ENCODE measurements at places on chromosomes 4 and X.

GRCh38 chr4:105637408-105638176 is 70.9 kb downstream of the INTS12 start:
- H3K27me3 ChIP-seq = peaks cover 35% of the 10 kb centered on the region
- no peak overlapping the region for H3K4me3 ChIP-seq
- H3K27ac ChIP-seq = no peak overlapping the region
- H3K36me3 ChIP-seq = peaks cover 6% of the 10 kb centered on the region

DNA sequence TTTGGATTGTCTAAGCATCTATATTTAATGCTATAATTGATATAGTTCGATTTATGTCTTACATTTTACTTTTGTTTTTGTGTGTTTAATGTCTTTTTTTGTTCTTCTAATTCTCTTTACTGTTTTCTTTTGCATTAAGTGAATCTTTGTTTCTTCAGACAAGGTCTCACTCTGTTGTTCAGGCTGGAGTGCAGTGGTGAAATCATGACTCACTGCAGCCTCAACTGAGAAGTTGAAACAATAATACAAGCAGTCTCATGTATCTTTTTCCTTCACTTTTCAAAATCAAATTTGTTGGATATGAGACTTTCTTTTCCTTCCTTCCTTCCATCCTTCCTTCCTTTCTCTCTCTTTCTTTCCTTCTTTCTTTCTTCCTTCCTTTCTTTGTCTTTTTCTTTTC is 1401.6 kb downstream of the ADGRL3 start:
- H3K36me3 ChIP-seq = no peaks in the 10 kb centered on the region
- DNase-seq = no peak
- no peak overlapping the region for H3K4me3 ChIP-seq
- H3K27me3 ChIP-seq = no peaks in the 10 kb centered on the region
- no peaks in the 10 kb centered on the region for H3K4me1 ChIP-seq

- no peak for DNase-seq
- H3K4me3 ChIP-seq = no peak overlapping the region
- no peak overlapping the region for H3K27ac ChIP-seq
- no peaks in the 10 kb centered on the region for H3K27me3 ChIP-seq
- H3K36me3 ChIP-seq = no peaks in the 10 kb centered on the region
- no peaks in the 10 kb centered on the region for H3K4me1 ChIP-seq
These were observed 17.6 kb downstream of the MAGEA8 start for GRCh38 chrX:149898554-149898953.

GRCh38 chr4:25013756-25014661 is 16.7 kb downstream of the LGI2 start:
- H3K36me3 ChIP-seq = no peaks in the 10 kb centered on the region
- no peaks in the 10 kb centered on the region for H3K27me3 ChIP-seq
- H3K4me3 ChIP-seq = no peak overlapping the region
- no peak overlapping the region for H3K27ac ChIP-seq

DNA sequence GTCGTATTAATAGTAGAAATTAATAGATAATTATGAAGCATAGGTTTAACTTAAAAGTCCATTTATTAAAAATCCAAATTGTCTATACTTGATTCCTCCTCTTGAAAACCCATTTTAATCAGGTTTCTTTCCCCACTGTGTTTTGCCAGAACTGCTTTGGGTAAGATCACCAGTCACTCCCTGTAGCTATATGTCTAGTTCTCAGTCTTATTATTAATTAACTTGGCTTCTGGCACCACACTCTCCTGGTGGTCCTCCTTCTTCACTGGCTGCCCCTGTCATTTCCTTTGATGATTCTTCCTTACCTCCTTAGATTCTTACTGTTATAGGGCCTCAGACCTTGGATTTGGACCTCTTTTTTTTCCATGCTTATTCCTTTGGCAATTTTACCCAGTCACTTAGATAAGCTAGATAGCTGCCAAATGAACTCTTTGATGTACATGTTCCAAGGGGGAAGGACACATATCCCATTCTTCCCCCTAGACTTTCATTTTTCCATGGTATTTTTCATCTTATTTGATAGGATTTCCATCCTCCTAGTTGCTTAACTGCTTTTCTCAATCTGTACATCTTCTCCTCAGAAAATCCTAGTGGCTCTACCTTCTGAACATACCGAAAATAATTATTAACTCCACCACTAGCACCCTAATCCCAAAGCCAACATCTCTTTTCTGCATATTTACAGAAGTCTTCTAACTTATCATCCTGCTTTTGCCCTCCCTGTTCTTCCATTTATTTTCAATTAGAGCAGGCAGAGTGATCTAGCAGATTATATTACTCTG is 24.5 kb downstream of the GIMD1 start:
- no peaks in the 10 kb centered on the region for H3K27me3 ChIP-seq
- no peaks in the 10 kb centered on the region for H3K4me1 ChIP-seq
- peaks cover 30% of the 10 kb centered on the region for H3K36me3 ChIP-seq
- no peak overlapping the region for H3K27ac ChIP-seq
- DNase-seq = no peak
- no peak overlapping the region for H3K4me3 ChIP-seq

- H3K27me3 ChIP-seq = peaks cover 1% of the 10 kb centered on the region
- no peaks in the 10 kb centered on the region for H3K4me1 ChIP-seq
- H3K4me3 ChIP-seq = no peak overlapping the region
- no peaks in the 10 kb centered on the region for H3K36me3 ChIP-seq
- DNase-seq = no peak
- H3K27ac ChIP-seq = no peak overlapping the region
These were observed 20.8 kb upstream of the CDS1 start for GRCh38 chr4:84562156-84562555.

DNA sequence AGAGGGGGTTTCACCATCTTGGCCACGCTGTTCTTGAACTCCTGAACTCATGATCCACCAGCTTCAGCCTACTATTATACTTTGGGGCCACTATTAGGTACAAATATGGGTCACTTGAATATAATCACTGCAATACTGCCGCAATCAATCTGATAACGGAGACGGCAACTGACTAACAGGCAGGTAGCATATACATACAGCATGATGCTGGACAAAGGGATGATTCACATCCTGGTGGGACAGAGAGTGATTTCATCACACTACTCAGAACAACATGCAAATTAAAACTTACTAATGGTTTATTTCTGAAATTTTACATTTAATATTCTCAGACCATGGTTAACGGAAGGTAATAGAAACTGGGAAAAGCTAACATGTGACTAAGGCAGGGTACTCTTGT is 10.9 kb downstream of the LRBA start:
- peaks cover 7% of the 10 kb centered on the region for H3K36me3 ChIP-seq
- H3K27me3 ChIP-seq = no peaks in the 10 kb centered on the region
- no peak overlapping the region for H3K27ac ChIP-seq
- no peaks in the 10 kb centered on the region for H3K4me1 ChIP-seq
- H3K4me3 ChIP-seq = no peak overlapping the region

GRCh38 chr4:82437285-82438005 is 7.1 kb downstream of the ENOPH1 start:
- no peak for DNase-seq
- no peak overlapping the region for H3K27ac ChIP-seq
- H3K27me3 ChIP-seq = no peaks in the 10 kb centered on the region

DNA sequence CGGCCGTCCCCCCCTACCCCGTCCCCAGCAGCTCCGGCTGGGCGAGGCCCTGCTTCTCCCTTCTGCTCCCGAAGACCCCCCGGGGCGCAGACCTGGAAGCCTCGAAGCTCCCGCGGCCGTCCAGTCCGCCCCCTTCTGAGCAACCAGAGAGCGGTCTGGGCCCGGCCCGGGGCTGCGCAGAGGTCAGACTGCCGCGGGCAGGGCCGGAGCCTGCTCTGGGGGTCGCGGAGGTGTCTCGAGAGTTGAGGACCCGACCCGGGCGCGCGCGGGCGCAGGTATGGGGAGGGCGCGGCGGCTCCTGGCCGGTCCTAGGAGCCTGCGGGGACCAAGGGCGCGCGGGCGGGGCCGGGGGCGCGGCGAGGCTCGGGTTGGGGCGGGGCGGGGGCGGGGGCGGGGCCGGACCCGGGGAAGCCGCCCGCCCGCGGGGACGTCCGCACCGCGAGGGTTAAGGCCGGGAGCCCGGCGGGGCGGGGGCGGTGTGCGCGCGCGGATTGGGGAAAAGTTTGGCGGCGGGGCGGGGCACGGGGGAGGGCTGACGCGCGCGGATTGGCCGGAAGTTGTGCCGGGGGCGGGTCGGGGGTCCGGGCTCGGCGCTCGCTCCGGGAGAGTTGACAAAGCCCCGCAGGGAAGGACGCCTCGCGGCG is at the start of gene FGFRL1:
Gene FGFRL1, plus strand, starts transcription at position 605 of the 644 bp plus-strand sequence. CDS start 860 bp downstream, outside the sequence.
- peak within 1 kb of the TSS; percentile 84 for H3K4me3 ChIP-seq
- H3K36me3 ChIP-seq = peaks cover 3% of the 10 kb centered on the region
- peaks cover 40% of the 10 kb centered on the region for H3K27me3 ChIP-seq
- H3K27ac ChIP-seq = no peak within 1 kb of the TSS
- DNase-seq = peak; percentile 88

DNA sequence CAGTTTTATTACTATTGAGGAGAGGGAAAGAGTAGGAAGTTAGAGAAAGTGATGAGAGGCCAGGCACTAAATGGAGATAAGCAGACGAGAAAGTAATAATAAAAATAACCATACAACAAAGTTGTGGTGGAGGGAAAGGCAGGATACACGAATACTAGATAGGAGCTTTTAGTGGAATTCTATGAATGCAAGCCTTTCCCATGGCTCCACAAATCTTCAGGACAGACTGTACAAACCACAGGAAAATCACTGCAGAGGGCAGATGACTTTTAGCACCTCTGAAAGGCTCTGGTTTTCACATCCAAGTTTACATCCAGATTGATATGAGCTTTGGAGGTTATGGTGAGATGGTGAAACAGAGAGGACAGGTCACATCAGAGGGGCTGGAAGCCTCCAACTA is 41.5 kb downstream of the TNIP3 start:
- H3K36me3 ChIP-seq = no peaks in the 10 kb centered on the region
- no peak for DNase-seq
- H3K27ac ChIP-seq = no peak overlapping the region
- no peak overlapping the region for H3K4me3 ChIP-seq
- no peaks in the 10 kb centered on the region for H3K4me1 ChIP-seq
- H3K27me3 ChIP-seq = no peaks in the 10 kb centered on the region

DNA sequence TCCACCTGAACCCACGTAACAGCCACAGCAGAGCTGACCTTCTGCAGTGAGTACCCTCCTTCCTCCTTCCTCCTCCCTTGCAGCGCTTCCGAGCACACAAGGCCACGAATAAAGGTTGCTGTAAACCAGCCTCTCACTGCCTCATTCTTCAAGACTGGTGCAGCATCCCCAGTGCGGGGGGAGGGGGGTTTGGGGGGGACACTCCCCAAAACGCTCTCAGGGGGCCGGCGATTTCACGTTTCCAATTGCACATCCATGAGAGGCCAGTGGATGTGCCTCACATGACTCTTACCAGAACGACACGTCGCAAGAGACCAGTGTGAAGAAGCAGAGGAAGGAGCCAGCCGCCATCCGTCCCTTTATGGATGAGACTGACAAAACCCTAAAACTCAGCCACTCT is 5.2 kb downstream of the DHRSX start:
- no peak overlapping the region for H3K4me3 ChIP-seq
- no peak for DNase-seq
- H3K4me1 ChIP-seq = peaks cover 38% of the 10 kb centered on the region
- no peaks in the 10 kb centered on the region for H3K27me3 ChIP-seq
- H3K36me3 ChIP-seq = peaks cover 4% of the 10 kb centered on the region

GRCh38 chr4:158327525-158327924 is 117.2 kb downstream of the TMEM144 start:
- no peaks in the 10 kb centered on the region for H3K4me1 ChIP-seq
- H3K27me3 ChIP-seq = no peaks in the 10 kb centered on the region
- DNase-seq = no peak
- H3K4me3 ChIP-seq = no peak overlapping the region
- no peak overlapping the region for H3K27ac ChIP-seq
- no peaks in the 10 kb centered on the region for H3K36me3 ChIP-seq

GRCh38 chr4:2395584-2395983 is 22.9 kb downstream of the ZFYVE28 start:
- H3K27ac ChIP-seq = no peak overlapping the region
- peaks cover 14% of the 10 kb centered on the region for H3K4me1 ChIP-seq
- H3K4me3 ChIP-seq = no peak overlapping the region
- H3K27me3 ChIP-seq = peaks cover 66% of the 10 kb centered on the region

- H3K27me3 ChIP-seq = no peaks in the 10 kb centered on the region
- H3K27ac ChIP-seq = no peak overlapping the region
- H3K36me3 ChIP-seq = no peaks in the 10 kb centered on the region
- H3K4me1 ChIP-seq = peaks cover 12% of the 10 kb centered on the region
These were observed 33.3 kb downstream of the HMGN5 start for GRCh38 chrX:81168391-81168790.

DNA sequence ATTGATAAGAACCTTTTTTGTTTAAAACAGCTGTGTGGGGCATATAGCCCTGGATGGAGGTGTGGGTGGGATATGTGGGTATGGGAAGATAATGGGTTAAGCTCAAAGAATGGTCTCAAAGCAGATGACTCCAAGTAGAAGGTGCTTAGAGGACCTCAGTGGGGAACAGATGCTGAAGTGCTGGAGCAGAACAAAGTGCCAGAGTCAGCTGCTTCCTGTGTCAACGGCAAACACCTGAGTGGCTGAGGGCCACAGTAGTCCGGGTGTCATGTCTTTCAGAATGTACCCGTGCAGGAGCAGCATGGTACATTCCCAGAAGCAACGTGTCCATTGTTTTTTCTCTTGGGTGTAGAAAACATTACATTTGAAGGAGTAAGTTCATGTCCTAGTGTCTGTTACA is 210.6 kb downstream of the CCNG2 start:
- DNase-seq = no peak
- H3K27ac ChIP-seq = no peak overlapping the region
- peaks cover 6% of the 10 kb centered on the region for H3K27me3 ChIP-seq
- no peaks in the 10 kb centered on the region for H3K36me3 ChIP-seq

- H3K27ac ChIP-seq = no peak overlapping the region
- no peak for DNase-seq
- H3K27me3 ChIP-seq = peaks cover 11% of the 10 kb centered on the region
- H3K36me3 ChIP-seq = no peaks in the 10 kb centered on the region
- peaks cover 7% of the 10 kb centered on the region for H3K4me1 ChIP-seq
These were observed 63.0 kb upstream of the MXD4 start for GRCh38 chr4:2324891-2325290.

DNA sequence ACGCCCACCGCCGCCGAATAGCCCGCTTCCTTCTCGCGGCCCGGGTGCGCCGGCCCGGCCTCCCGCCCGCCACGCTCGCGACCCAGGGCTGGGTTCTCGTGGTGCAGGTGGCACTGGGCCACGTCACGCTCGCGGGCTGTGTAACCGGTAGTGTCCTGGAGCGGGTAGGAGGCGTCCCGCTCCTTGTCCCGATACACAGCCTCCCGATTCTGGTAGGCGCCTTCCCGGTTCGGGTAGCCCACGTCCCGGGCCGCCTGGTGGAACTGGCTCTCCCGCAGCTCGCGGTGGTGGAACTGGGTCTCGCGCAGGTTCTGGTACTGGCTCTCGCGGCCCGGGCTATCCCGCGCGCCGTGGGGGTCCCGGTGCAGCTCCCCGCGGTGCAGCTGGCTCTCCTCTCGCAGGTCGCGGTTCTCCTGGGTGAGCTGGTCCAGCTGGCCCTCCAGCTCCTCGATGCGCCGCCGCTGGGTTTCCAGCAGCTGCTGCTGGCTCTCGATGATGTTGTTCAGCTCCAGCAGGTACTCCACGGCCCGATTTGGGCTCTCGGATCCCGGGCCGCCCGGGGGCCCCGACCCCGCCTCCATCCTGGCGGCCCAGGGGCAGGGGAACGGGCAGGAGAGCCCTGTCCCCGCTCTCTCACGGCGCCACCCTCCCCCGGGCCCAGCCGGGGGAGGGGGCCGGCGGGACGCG is 39.3 kb upstream of the IQSEC2 start:
- DNase-seq = no peak
- no peak overlapping the region for H3K27ac ChIP-seq
- H3K36me3 ChIP-seq = peaks cover 2% of the 10 kb centered on the region
